AG09319 (cell line): ENCODE measurements at places on chromosomes 5 and 9.

DNA sequence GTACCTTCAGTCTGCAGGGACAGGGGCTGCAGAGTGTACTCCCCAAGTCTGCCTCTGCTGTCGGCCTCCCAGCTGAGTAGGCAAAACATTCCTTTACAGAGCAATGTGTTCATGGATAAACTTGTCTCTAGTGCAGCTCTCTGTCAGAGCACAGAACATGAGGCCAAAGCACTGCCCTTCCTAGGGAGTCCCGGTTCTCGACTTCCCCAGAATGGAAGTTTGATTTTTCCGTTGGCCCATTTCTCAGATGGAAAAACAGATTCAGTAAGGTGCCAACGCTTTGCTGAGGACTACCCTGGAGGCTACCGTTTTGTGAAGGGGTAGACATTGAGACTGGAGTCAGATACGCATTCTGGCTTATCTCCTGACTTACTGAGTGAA lies 422 bp upstream of the TRIM32 start:
- no peak for DNase-seq

DNA sequence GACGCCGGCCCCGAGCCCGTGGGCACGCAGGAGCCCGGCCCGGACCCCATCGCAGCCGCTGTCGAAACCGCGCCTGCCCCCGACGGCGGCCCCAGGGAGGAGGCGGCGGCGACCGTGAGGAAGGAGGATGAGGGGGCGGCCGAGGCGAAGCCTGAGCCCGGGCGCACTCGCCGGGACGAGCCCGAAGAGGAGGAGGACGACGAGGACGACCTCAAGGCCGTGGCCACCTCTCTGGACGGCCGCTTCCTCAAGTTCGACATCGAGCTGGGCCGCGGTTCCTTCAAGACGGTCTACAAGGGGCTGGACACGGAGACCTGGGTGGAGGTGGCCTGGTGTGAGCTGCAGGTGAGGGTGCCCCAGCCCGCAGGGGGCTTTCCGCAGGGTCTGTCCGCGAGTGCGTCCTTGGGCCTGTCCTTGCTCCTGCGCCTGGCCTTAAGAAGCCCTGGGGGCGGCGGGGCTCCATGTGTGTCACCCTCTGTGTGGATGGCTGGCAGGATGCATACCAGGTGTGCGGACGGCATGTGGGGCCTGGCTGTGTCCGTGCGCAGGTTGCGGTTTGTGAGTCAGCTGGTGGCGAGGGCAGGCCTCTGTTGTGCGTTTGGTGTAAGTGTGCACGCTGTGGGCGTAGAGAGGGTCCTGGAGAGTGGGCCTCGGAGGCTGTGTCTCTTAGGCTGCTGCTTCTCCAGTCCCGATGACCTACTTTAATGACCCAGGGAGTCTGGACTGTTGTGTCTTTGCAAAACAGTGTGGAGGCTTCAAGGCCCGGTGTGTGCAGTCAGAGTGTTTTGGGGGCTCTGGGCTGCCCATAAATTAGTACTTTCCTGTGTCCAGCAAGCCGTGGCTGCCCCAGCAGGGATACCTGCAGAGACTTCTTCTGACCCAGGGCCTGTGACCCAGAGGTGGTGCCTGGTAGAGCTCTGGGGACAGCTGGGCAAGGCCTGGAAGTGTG lies 1.6 kb downstream of the WNK2 start:
- DNase-seq, result no peak

DNA sequence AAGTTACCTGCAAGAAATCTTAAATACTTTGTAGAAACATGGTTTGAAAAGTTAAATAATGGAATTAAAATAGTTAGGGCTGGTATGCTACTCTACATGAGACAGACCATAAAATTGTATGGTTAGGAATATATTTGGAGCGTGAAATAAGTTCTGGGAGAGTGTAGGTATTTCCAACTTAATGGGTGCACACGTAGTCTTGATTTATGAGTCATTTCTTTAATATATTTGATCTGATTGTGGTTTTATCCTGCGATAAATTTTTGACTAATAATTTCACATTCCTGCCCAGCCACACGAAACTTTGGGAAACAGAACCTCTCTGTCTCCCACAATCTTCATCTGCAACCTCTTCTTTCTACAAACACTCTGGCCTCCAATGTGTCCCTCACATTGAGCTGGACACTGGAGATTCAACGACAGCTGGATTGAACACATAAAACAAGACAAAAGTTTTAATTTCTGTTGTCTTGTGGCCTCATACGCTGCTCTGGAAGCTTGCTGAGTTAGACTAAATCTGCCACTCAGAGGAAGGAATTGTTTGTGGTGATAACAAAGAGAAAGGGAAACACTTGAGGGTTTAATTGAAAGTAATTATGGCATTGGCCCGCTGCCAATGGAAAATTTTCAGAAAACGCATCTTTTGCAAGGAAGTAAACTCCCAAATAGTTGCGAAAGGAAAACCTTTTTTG lies 201.8 kb upstream of the ZNF608 start:
- no peak for DNase-seq

DNA sequence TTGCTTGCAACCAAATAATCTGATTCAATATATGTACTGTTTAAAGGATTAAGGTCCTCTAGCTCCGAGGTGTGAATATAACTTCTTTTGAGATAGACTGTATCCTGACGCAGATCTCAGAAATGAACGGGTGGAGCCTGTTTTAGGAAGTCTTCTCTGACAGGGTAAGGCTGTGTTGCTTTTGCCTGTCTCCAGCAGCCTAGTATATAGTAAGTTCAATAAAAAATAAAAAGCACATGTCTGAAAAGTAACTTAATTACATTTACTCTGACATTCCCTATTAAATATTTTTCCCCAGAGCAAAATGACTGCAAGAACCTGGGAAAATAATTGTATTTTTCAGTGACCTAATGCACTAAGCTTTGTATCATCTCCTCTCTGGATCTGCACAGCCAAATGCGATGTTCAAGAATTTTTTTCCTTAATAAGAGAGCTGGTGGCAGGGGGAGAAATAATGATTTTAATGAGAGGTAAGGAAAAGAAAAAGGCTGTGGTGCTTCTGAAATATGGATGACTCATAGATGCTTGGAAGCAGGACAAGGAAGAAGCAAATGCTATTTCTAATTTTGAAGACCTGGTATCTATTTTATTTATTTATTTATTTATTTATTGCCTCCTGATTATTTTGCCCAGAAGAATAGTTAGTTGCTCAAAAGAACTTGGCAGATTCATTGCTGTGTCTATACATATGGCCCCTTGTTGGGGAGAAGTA lies 7.3 kb downstream of the PPP3R2 start:
- DNase-seq, result no peak

DNA sequence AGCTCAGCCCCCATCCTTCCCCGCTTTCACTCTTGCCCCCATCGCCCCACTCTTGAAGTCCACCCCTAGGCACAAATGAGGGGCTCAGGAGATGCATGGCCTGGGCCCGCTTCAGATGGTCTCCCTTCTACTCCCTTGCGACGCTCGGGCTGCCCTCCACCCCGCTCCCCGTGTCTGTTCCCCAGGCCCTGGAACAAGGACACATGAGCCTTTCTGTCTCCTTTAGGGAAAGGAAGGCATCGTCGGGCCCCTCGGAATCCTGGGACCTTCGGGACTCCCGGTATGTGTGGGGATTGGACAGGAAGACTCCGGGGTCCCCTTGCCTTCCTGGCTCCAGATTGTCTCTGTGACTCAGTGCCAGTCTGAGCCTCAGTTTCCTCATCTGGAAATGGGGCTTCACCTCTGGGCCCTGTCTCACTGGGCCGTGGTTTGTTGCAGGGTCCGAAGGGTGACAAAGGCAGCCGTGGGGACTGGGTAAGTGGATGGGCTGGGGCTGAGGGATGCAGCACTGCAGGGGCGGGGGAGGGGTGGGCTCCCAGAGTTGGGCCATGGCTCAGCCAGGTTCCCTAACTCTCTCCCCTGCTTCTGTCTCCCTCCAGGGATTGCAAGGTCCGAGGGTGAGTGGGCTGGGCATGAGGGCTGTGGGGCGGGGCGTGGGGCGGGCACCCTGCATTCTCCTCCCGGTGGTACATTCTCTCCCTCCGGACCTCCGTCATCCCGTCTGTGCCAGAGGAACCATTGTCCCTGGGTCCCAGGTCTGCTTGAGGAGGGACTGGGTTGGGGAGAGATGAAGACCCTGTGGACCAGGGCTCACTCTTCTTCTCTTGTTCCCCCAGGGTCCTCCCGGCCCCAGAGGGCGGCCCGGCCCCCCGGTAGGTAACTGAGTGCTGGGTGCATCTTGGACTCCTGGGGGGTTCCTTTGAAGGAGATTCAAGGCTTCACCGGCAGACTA lies 21.8 kb upstream of the ORM1 start:
- DNase-seq, result no peak
